ENCODE measurements at places on chromosomes 2 and 18. TPM values are rescaled to one million over a fixed set of nuclear protein-coding genes. Genes with fewer than 3 reads are reported as not detected.
A peak's percentile ranks its signal among the peaks of the same experiment; 100 is the strongest.

- no peak overlapping the region for H3K27ac ChIP-seq
- no peak overlapping the region for H3K4me3 ChIP-seq
- no peaks in the 10 kb centered on the region for H3K27me3 ChIP-seq
Measured at GRCh38 chr2:110157153-110157793, 41.7 kb upstream of the MALL start.

DNA sequence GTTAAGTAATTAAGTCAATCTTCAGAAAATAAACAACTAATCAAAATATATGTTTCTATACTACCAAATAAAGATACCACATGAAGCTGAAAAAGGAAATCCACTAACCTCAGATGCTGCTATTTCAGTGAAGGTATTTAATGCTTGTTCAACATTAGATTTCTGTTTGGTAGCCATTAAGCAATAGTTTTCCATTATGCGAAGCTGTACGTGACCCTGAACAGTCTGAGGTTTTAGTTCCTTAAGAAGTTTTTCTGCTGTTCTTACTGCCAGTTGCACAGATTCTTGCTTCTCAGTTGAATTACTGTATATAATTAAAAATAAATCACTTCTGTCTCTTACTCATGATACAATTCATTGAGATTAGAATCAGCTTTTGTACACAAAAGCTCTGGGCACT lies 65.4 kb downstream of the TTC21B start:
- no peaks in the 10 kb centered on the region for H3K4me1 ChIP-seq
- H3K36me3 ChIP-seq: peaks cover 25% of the 10 kb centered on the region

GRCh38 chr2:18503376-18504228 lies 56.9 kb downstream of the RDH14 start:
- no peak overlapping the region for H3K4me3 ChIP-seq
- H3K4me1 ChIP-seq: no peaks in the 10 kb centered on the region
- no peaks in the 10 kb centered on the region for H3K36me3 ChIP-seq

DNA sequence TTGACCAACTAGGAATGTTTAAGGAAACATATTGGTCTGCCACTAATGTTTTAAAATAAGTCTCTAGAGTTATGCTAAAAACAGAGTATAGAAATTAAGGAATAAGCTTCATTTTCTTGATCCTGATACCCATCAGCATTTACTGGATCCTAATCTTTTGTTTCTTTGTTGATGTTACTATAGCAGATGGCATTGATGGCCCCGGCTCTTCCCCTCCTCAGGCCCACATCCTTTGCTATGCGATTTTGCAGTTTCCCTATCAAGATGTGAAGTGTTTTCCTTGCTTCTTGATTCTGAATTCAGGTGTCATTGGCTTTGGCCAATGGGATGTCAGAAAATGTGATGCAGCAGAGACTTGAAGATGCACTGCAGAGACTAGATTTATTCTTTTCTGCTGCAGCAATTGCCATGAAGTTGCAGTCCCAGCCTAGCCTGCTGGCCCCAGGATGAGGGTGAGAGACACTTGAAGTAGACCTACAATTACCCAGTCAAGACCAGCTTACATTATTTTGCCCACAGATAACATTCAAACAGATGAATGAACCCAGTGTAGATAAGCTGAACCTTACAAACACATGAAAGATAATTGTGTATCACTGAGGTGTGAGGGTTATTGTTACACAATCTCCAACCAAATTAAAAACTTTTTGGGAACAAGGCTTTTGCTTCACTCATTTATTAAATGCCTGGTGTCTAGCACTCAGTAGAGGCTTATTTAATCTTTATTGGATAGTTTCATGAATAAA lies 115.2 kb upstream of the ITGA4 start:
- no peak for DNase-seq
- no peaks in the 10 kb centered on the region for H3K36me3 ChIP-seq
- H3K27me3 ChIP-seq: no peaks in the 10 kb centered on the region

Gene ANKRD29
- 0.54 TPM for total RNA-seq

Gene CEP68
- total RNA-seq: 10.9 TPM

DNA sequence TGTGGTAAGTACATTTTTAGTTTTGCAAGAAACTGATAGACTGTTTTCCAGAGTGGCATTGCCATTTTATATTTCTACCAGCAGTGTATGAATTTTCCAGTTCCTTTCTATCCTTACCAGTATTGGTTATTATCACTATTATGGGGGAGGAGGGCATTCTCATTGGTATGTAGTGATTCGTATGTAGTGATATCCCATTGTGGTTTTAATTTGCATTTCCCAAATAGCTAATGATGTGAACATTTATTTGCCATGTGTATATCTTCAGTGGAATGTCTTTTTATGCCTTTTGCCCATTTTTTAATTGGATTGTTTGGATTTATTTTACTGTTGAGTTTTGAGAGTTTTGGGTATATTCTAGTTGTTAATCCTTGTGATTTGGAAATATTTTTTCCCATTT lies 16.9 kb downstream of the EIF5B start:
- no peak for DNase-seq
- no peak overlapping the region for H3K4me3 ChIP-seq
- no peak overlapping the region for H3K27ac ChIP-seq
- H3K36me3 ChIP-seq: no peaks in the 10 kb centered on the region
- peaks cover 5% of the 10 kb centered on the region for H3K4me1 ChIP-seq

- no peaks in the 10 kb centered on the region for H3K36me3 ChIP-seq
- no peak overlapping the region for H3K4me3 ChIP-seq
- no peak for DNase-seq
- no peaks in the 10 kb centered on the region for H3K4me1 ChIP-seq
- no peak overlapping the region for H3K27ac ChIP-seq
Measured at GRCh38 chr18:59416818-59417217, 57.8 kb upstream of the LMAN1 start.

DNA sequence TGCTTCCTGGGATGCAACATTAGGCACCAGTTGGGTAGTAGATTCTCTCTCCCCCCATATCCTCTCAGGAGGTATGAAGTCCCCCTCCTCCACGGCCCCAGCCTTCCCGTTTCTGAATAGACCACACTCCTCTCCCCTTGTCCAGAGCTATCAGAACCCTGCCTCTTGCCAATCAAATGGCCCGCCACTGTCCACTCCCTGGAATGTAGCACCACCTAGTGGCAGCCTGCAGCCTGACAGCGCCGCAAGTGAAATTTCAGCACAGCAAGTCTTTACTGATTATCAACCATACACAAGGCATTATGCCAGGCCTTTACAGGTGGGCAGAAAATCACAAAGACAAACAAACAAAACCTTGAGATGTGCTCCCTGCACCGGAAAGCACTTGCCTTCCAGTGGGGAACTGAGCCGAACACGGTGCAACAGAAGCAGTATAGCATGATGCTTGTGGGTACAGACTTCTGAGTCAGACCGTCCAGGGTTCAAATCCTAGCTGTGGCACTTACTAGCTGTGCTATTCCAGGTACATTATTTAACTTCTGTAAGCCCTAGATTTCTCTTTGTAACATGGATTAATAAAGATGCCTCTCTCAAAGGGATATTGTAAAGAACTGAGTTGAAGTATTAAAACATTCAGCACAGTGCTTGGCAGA lies 174.0 kb downstream of the SMAD2 start:
- H3K27me3 ChIP-seq: no peaks in the 10 kb centered on the region
- H3K4me1 ChIP-seq: no peaks in the 10 kb centered on the region
- no peaks in the 10 kb centered on the region for H3K36me3 ChIP-seq
- DNase-seq: peak; percentile 69
- H3K4me3 ChIP-seq: no peak overlapping the region

Gene ECEL1
- total RNA-seq: 0.47 TPM

GRCh38 chr2:241994556-241995213 lies 125.2 kb downstream of the RTP5 start:
- no peaks in the 10 kb centered on the region for H3K4me1 ChIP-seq
- peak; percentile 19 for DNase-seq
- H3K36me3 ChIP-seq: peaks cover 6% of the 10 kb centered on the region

DNA sequence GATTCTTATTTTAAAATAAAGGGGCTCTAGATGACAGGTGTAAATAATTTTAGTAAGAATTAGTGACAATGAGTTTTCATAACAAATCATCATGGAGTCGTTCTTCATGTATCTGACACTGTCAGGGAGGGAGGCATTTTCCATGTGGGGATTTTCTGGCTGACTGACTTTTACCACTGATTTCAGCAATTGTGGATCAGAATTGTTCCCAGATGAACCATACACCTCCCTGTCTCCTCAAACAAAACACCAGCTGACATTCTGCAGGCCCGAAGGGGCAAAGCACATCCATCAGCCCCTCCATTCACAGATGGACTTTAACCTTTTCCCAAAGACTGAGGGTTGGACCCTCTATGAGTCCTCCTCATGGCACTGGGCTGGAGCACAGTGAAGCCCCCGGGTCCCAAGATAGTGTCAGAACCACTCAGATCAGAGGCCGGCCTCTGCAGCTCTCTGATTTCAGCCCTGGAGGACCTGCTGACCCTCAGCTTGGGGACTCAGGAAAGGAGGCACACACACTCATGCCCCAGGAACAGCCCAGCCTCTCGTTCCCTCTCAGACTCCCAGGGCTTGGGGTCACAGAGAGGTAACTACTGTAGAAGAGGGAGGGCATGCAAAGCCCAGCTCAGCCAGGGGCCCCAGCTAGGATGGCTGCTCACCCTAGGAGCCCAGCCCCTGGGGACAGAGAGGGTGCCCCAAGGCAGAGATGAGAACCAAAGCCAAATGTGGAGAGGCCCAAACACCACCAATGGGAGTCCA lies 43.2 kb upstream of the LOXHD1 start:
- H3K4me3 ChIP-seq: no peak overlapping the region
- no peak overlapping the region for H3K27ac ChIP-seq
- DNase-seq: no peak
- no peaks in the 10 kb centered on the region for H3K4me1 ChIP-seq

DNA sequence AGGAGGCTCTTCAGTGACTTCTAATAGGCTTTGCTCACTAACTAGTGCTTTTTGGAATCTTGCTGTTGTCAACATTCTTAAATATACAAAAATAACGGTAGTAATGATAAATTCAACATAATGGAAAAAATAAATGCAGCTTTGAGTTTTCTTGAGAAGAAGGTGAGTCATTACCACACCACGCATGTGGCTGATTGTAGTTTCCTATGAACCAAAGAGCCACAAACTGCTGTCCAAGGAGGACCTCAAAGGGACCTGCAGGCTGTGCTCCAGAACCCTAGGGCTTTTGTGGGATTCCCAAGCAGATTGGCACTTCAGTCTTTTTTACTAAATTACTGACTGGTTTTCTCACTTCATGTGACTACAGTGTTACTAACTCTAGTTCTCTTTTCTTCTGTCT lies 66.7 kb downstream of the TPGS2 start:
- no peak overlapping the region for H3K27ac ChIP-seq
- H3K36me3 ChIP-seq: no peaks in the 10 kb centered on the region
- no peak overlapping the region for H3K4me3 ChIP-seq
- H3K27me3 ChIP-seq: no peaks in the 10 kb centered on the region

- H3K27ac ChIP-seq: no peak overlapping the region
- no peak for DNase-seq
- H3K36me3 ChIP-seq: no peaks in the 10 kb centered on the region
- H3K27me3 ChIP-seq: peaks cover 19% of the 10 kb centered on the region
- peak overlapping the region; percentile 38 for H3K4me3 ChIP-seq
- H3K4me1 ChIP-seq: no peaks in the 10 kb centered on the region
Measured at GRCh38 chr2:170823088-170823897, 6.6 kb downstream of the GAD1 start.

GRCh38 chr2:76159042-76159648 lies 448.4 kb upstream of the GCFC2 start:
- H3K4me1 ChIP-seq: no peaks in the 10 kb centered on the region
- H3K27ac ChIP-seq: no peak overlapping the region
- H3K4me3 ChIP-seq: no peak overlapping the region
- DNase-seq: no peak
- no peaks in the 10 kb centered on the region for H3K36me3 ChIP-seq

Gene CPO
- total RNA-seq: 0.32 TPM

Gene VPS54
- 11.1 TPM for total RNA-seq

Gene NCK2
- total RNA-seq: 31.3 TPM

- no peak for DNase-seq
- H3K27ac ChIP-seq: no peak overlapping the region
- no peaks in the 10 kb centered on the region for H3K27me3 ChIP-seq
- no peaks in the 10 kb centered on the region for H3K36me3 ChIP-seq
- no peak overlapping the region for H3K4me3 ChIP-seq
- no peaks in the 10 kb centered on the region for H3K4me1 ChIP-seq
Measured at GRCh38 chr2:174777347-174778084, 13.2 kb upstream of the CHRNA1 start.

Gene CDCA7
- total RNA-seq: 0.35 TPM

- no peaks in the 10 kb centered on the region for H3K4me1 ChIP-seq
- DNase-seq: no peak
- H3K27me3 ChIP-seq: no peaks in the 10 kb centered on the region
- H3K27ac ChIP-seq: no peak overlapping the region
- no peak overlapping the region for H3K4me3 ChIP-seq
Measured at GRCh38 chr2:214730800-214731407, 78.6 kb downstream of the BARD1 start.

Gene RNF144A
- total RNA-seq: 29.1 TPM

- no peaks in the 10 kb centered on the region for H3K27me3 ChIP-seq
- no peak overlapping the region for H3K27ac ChIP-seq
- no peak for DNase-seq
- no peak overlapping the region for H3K4me3 ChIP-seq
- no peaks in the 10 kb centered on the region for H3K4me1 ChIP-seq
- H3K36me3 ChIP-seq: no peaks in the 10 kb centered on the region
Measured at GRCh38 chr2:31012406-31012805, 125.8 kb downstream of the GALNT14 start.

Gene RND3
- 4.0 TPM for total RNA-seq

Gene SCN7A
- 1.4 TPM for total RNA-seq

Gene SGO2
- total RNA-seq: 0.38 TPM

DNA sequence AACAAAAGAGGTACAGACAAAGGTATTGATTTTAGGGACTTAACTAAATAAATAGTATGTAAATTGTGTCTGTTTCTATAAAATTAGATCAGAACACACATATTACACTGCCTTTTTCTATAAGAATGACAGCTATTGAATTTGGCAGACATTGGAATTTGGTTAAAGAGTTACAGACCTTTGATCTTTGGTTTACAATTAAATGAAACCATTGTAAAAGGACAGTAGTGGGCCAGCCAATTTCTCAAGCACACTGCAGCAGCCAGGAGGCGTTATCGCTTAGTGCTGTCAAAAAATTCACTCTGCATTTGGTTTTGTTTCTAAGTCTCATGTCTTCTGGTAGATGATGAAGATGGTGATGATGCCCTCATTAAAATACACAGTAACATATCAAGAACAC lies 175.9 kb downstream of the NR4A2 start:
- H3K36me3 ChIP-seq: no peaks in the 10 kb centered on the region
- H3K4me3 ChIP-seq: no peak overlapping the region
- H3K27me3 ChIP-seq: no peaks in the 10 kb centered on the region
- no peaks in the 10 kb centered on the region for H3K4me1 ChIP-seq

Gene SCN3A
- total RNA-seq: 0.23 TPM

DNA sequence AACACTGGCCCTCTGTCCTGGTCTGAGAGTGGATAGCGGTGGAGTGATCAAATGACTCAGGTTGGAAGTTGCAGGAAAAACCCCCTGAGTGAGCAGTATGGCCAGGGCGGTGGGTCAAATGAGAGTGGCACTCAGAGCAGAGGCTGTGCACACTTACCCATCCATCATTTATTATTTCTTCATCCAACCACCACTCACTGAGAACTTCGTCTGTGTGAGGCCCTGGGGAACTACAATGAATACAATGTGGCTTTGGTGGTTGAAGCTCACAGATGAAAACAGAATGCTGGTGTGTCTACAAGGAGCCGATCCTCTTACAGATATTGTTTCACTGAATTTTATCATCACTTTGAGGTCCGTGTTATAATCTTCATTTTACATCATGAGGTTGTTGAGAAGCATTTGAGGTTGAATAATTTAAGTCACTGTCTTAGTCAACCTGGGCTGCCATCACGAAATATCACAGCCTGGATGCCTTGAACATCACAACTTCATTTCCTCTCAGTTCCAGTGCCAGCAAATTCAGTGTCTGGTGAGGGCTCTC lies 73.4 kb upstream of the ID2 start:
- no peak overlapping the region for H3K4me3 ChIP-seq
- no peaks in the 10 kb centered on the region for H3K36me3 ChIP-seq
- no peaks in the 10 kb centered on the region for H3K27me3 ChIP-seq

Data from pancreas (tissue), 10 donors.